ENCODE measurements at places on chromosomes 5 and 9.

DNA sequence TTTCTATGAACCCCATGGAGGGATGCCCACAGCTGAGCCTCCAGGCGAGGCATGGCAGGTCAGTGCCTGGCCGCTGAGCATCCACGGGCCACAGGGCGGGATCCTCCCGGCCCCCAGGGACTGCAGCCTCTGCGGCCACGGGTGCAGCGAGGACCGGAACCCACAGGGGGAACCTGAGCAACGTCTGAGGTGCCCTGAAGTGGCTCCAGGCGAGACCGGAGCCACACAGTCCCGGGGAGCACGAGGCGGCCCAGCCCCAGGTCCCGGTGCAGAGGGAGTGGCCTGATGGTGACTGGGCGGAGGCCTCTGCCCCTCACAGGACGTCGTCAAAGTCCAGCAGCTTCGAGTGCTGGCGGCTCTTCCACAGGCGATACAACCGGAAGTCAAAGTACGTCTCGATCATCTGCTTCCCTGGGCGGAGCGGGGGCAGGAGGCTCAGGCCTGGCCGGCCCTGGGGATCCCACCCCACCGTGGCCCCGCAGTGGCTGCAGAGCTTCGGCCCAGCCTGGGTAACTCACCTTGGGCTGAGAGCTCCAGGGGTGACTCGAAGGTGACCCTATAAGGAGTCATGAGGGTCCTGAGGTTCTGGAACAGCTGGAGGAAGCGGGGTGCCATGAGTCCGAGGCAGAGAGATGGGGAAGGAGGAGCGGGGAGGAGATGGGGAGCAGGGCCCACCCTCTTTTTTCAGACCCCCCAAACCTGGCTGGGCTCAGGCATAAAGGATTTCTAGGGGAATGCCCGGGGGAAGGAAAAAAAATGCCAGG, 8.1 kb upstream of the ENTPD8 start:
- no peak for DNase-seq

- no peak for DNase-seq
These were observed 10.3 kb upstream of the GLE1 start for GRCh38 chr9:128494108-128494745.

- no peak for DNase-seq
These were observed 53.9 kb downstream of the GALNT10 start for GRCh38 chr5:154244476-154244875.

DNA sequence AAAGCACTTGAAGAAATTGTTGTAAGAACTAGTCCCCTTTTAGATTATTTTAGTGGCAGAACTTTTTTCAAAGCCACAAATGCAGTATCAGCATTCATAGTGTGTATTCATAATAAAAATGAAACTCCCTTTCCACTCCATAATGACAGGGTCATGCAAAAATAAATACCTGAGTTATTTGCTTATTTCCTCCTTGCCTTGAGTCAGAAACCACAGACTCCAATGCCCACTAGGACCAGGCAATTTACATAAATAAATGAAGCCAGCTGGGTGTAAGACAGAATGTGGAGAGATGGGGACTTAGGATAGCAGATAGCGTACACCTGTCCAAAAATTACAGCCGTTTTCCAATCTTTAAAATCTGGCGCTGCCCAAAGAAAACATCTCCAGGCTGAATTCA, 417.8 kb downstream of the TMEM161B start:
- no peak for DNase-seq

DNA sequence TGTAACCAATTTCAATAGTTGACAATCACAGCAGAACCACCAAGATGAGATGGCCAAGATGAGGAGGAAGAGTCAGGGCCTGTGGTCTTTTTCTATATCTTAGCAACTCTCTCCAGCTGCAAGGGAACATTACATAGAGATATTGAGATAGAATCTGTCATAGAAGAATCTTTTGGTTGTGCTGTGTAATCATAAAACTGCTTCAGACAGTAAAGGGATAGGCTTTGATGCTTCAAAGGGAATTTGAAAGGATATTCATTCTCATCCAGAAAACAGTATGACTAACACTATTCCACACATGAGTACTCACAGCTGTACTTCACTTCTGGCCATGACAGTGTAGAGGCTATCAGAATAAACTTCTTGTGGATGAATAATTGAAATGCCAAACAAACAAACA, 145.9 kb downstream of the YIPF5 start:
- DNase-seq, result peak; percentile 60

GRCh38 chr9:38003946-38004808, 64.8 kb downstream of the SHB start:
- DNase-seq, result no peak

DNA sequence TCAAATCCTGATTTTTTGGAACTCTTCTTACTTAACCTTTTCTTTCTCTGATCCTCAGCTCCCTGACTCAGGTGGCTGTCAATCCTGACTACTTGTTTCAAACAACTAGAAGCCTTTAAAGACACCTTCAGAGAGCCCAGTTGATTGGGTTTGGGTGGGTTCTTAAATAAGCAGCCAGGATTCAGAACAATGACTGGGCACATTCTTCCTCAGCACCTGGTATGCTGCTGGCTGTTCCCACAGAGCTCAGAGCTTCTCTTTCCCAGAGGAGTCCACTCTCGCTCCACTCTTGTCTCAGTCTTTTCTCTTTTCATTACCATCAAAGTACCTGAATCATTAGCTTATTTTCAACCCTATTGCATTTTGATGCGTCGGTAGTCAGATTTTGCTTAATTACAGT, 22.5 kb downstream of the PCSK5 start:
- no peak for DNase-seq

DNA sequence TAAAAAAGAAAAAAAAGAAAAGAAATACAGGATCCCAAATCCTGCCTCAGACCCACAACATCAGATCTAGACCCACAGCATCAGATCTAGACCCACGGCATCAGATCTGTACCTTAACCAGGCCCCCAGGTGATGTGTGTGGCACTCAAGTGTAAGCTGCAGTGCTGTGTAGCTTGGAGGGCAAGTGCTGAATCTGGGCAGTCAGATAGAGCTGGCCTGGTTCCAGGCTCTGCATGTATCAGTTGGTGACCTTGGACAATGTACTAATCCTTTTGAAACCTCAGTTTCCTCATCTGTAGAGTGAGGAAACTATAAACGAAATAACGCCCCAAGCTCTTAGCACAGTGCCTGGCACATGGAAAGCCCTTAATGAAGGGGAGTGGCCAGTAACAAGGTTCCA, 16.7 kb downstream of the COL15A1 start:
- DNase-seq, result no peak

GRCh38 chr5:177302354-177303110, 987 bp downstream of the RAB24 start:
- peak; percentile 10 for DNase-seq

- DNase-seq, result no peak
These were observed 1.4 kb upstream of the PHF24 start for GRCh38 chr9:34956648-34957047.

GRCh38 chr9:13778631-13779030, 499.1 kb upstream of the MPDZ start:
- peak; percentile 4 for DNase-seq

DNA sequence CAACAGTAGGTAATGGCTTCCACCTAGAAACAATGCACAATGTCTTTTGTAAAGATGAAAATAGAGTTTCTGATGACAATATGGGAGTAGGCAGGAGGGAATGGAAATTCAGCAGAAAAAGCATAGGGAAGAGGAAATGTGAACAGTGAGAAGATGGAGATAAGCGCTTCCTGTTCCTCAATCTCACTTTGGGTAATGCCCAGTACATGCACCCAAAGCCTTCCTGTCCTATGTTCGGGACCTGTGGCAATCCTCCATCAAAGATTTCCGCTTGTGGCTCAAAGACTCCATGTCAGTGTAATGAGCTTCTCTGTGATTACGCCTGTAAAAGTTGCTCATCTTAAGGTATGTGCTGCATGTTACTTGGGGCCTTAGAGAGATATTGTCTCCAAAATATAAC, 2.7 kb downstream of the UGT3A1 start:
- no peak for DNase-seq

GRCh38 chr9:86356871-86357866, 3.0 kb upstream of the TUT7 start:
- DNase-seq, result no peak

GRCh38 chr9:118522093-118523028, 818.2 kb downstream of the TLR4 start:
- no peak for DNase-seq

DNA sequence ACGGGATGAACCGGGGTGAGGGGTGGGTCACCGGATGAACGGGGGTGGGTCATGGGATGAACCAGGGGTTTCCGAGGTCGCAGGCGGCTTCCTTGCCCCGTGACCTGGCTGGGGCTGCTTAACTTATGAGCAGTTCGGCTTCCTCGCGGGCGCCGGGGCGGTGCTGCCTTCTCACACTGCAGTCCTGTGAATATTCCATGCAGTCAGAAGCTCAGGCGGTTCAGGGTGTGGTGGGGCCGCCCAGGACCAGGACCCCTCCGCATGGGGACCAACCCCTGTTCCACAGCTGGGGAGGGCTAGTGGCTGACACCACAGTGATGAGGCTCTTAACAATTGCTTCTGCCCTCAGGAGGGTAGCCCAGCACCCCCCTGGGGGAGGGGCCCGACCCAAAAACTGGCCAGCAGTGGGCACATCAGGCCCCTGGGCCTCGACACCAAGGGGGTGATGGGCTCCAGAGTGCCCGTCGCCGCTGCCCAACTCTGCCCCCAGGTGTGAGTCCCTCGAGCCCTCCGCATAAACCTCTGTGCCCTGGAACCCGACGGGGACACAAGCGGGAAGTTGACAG, 30.9 kb upstream of the SLC9A3 start:
- DNase-seq, result no peak

DNA sequence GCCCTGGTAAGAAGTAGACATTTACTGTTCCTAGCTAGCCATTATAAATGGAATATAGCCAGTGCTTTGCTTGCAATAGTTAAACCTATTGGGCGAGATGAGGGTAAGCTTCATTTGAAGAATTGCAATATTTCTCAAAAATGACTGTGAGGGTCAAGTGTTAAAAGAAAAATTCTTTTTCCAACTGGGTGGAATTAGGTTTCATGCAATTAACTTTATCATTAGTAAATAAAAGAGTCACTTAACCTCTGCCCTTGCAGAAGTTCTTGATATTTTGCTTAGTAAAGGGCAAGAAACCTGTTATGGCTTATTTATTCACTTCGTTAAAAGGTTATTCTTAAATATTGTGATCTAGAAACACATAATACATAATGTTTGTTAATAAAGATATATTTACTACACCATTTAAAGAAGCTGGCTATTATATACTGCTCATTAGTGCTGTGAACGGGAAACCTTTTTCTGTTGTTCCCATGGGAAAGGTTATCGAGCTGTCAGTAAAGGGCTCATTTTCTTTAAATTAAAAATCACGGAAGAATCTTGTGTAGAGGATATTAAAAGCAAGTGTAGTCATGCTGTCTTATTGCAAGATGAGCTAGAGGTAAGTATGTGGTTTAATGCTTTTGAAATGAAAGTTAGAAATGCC, 370.5 kb downstream of the CSNK1G3 start:
- no peak for DNase-seq

DNA sequence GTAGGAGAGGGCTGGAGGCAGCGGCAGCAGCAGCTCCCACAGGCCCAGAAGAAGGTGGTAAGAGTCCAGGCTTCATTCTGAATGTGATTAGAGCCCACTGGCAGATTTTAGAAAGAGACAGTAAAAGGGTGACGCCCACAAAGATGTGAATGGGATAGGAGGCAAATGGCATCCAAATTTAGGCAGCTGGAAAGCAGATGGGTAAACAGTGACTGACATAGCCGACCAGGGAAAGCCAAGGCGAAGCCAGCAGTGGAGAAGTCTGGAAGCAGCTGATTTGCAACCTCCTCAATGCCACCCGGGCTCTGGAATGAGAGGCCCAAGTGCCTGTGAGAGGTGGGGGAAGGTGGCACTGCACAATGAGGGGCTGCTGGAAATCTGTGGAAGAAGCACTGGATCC, 103.3 kb downstream of the C5orf15 start:
- no peak for DNase-seq

DNA sequence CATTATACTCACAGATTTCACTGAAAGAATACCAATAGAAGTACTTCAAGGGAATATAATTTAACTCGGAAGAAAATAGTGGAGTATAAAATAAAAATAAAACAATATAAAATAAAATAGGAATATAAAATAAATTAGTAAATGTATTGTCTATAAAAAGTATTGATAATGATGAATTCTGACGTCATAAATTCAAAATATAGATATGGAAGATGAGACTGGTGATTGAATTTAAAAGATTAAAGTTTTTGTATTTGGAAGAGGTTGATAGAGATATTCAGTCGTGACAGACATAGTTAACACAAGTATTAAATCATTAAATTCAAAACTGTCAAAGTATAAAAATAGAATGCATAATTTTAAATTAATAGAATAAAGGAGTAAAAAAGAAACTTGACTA, 964.9 kb upstream of the C9orf72 start:
- DNase-seq, result no peak

GRCh38 chr5:149489605-149490037, 61.6 kb downstream of the CSNK1A1 start:
- DNase-seq, result peak; percentile 43

- no peak for DNase-seq
These were observed 203.7 kb downstream of the ROR2 start for GRCh38 chr9:91746357-91746756.

DNA sequence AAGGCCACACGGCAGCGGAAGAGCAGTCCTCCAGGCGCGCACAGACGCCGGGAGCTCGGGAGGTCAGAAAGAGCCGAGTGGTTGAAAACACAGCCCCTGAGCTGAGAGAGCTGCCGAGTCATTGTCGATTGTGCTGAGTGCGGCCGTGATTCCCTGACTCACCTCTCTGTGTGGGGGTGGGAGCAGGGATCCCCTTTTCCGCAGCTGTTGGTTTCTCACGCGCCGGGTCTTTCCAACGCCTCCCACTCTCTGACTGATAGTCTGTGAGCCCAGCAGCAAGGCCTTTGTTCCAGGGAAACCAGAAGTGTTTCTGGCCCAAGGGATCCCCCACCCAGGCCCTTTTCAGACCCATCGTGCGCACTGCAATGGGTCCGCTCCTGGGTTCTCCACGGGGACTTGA, 97.3 kb downstream of the MRPL36 start:
- DNase-seq, result no peak

GRCh38 chr5:123545506-123545905, 33.5 kb downstream of the CSNK1G3 start:
- no peak for DNase-seq

DNA sequence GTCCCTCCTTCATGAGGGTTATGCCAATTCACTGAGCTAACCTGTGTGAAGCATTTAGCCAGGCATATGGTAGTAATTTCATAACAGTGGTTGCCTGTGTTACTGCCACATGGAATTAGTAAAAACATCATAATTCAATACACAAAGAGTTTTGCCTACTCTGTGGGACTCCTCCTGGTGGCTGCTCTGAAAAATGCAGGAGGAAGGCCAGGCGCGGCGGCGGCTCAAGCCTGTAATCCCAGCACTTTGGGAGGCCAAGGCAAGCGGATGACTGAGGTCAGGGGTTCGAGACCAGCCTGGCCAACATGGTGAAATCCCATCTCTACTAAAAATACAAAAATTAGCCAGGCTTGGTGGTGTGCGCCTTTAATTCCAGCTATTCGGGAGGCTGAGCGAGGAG, 547.3 kb downstream of the CDK5RAP2 start:
- DNase-seq, result no peak

- DNase-seq, result no peak
These were observed 74.8 kb downstream of the ST8SIA4 start for GRCh38 chr5:100828071-100828897.

DNA sequence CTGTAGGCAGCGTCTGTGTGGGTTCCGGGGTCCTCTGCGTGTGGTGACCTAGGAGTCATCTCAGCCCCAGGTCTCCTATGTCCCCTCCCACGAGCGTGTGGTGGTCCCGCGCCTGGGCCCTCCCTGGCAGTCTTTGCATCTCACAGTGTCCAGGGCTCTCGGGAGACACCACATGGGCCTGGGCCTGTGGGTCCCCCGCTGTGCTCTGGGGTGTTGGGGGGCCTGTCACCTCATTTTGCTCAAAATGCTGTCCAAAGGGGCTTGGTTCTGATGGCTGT, 27.1 kb downstream of the CEP72 start:
- no peak for DNase-seq

GRCh38 chr9:128092199-128092977, 24.4 kb downstream of the SLC25A25 start:
- no peak for DNase-seq
